ENCODE measurements at places on chromosomes 1 and 21.

DNA sequence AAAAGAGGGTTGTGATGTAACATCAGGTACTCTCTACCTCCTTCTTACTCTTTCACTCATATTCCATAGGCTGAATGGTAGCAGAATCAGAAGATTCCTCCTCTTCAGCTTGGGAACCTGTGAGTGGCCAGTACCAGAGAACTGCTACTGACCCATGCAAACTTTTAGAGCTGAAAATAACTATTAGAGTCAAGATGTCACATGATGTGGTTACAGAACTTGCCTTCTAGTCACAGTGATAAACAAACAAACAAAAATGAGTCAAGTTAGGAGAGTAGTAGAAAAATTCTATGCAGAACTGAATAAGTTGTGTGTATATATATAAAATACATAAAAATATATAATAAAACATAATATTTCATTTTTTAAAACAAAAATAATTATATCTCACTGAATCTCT, 47.6 kb upstream of the RGS1 start:
- no peak for DNase-seq

DNA sequence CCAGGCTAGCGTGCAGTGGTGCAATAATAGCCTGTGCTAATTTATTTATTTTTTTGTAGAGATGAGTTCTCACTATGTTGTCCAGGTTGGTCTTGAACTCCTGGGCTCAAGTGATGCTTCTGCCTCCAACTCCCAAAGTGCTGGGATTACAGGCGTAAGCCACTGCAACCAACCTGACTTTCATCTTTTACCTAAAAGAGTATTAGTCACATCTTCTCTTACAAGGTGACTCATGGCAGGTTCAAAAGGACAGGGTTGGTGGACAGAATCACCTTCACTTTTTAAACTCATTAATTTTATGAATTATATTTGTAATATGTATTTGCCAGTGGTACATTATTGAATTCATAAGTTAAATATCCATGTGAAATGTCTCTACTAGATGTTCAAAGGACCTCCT, 18.1 kb downstream of the JAM2 start:
- no peak for DNase-seq

DNA sequence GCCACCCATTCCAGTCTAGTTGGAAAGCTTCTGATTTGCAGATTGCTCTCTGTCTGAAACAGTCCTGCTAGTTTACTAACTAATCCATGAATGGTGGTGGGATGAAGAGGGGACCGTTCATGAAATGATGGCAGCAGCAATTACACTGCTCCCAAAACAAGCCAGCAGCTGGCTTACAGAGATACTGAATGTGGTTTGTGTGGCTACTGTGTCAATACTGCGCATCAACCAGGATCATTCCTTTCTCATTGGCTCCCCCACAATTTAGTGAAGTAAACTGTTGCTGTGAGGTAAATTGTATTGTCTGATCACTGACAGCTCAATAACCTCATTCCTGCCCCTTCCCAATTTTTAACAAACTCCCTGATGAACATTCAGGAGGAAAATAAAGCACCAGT, 191.3 kb upstream of the LMO4 start:
- no peak for DNase-seq

DNA sequence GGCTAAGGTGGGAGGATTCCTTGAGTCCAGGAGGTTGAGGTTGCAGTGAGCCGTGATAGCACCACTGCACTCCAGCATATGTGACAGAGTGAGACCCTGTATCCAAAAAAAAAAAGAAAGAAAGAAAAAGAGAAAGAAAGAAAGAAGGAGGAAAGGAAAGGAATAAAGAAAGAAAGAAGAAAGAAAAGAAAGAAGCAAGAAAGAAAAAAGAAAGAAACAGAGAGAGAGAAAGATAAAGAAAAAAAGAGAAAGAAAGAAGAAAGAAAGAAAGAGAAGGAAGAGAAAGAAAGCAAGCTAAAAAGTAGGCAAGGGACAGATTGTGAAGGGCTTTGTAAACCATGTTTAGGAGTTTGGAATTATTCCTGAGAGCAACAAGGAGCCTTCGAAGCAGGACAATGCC, 80.1 kb downstream of the MAB21L3 start:
- no peak for DNase-seq

GRCh38 chr1:222216255-222216754, 331.6 kb downstream of the HHIPL2 start:
- DNase-seq = no peak

- DNase-seq = no peak
Observed at GRCh38 chr1:14872762-14873161, 274.3 kb downstream of the KAZN start.

- no peak for DNase-seq
Observed at GRCh38 chr1:31040038-31040437, 25.5 kb downstream of the PUM1 start.

DNA sequence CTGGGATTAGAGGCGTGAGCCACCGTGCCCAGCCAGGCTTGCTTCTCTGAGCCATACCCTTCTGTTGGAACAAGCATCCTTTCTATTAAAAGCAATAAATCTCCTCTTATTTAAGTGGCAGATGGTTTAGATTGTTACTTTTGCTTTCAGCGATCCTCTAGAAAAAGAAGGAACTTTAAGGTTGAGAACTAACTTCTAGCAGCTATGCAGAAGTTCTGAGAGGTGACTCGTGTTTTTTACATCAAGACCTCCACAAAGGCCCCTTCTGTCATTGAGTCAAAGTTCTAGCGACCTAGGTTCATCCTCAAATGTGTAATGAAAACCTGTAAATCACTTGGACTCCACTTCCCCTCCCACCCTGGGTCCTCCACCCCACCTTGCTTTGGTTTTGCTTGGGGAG, 30.8 kb downstream of the PLEKHO1 start:
- no peak for DNase-seq

DNA sequence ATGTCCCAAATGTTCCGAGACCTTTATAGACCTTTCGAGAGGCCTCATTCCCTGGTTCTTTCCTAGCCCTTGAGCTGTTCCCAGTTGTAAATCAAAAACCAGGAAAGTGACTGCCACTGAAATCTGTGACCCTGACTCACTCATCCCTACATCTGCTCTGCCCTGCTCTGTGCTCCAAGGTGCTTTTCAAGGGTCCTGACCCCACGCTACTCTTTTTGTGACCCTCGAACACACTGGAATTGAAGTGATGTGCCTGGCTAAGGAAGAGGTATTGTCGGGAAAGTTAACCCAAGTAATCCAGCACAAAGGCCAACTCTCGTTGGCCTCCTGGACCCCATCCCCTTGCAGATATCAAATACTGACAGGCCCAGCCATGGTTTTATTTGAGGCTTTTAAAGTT, 244.4 kb downstream of the HHAT start:
- no peak for DNase-seq

DNA sequence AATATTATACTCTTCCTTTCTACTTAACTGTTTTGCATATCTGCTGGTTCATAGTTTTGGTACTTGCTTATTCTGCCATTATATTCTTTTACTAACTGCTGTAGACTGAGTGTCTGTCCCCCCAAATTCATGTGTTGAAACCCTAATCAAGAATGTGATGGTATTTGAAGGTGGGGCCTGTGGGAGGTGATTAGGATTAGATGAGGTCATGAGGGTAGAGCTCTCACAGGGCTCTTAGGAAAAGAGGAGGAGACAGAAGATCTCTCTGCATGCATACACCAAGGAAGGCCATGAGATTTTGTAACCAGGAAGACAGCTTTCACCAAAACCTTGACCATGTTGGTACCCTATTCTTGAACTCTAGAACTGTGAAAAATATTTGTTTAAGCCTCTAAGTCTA, 354.1 kb upstream of the B3GALT2 start:
- no peak for DNase-seq

GRCh38 chr1:18761948-18762840, 97.3 kb downstream of the TAS1R2 start:
- DNase-seq = no peak

- peak; percentile 96 for DNase-seq
Observed at GRCh38 chr1:59150577-59151386, 146.1 kb upstream of the FGGY start.

DNA sequence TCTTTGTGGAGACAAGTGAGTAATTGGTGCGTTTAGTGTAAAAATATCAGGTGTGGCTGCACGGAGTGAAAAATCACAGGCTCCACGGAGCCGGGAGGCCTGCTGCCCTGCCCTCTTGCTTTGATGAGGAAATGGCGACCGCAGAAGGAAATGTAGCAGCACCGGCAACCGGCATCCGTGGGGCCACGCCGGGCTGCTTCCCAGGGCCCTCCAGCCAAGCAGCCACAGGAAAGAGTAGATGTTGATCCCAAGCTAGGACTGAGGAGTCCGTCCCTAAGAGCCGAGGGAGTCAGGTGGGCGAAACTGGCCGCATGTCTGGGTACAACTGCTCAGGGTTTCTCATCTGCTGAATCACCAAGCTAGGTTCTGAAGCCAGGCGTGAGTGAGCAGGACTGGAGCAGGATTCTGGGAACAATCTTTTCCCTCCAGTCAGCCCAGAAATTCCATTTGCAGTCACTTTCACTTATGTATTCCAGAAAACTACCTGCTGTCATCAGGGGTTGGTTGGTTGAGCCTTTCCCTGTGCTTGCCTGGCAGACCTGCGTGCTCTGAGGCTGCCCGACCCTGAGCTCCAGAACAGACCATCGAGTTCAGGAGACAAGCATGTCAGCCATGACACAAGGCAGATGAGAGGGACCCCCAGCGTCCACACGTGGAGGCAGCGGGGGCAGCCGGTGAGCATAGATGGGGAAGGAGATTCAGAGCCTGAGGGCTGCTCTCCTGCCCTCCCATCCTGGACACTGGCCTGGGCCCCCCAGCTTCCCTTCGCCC, 5.8 kb upstream of the ITGB2 start:
- DNase-seq = peak; percentile 29

- DNase-seq = no peak
Observed at GRCh38 chr1:182611787-182612186, 7.6 kb upstream of the RGS16 start.

DNA sequence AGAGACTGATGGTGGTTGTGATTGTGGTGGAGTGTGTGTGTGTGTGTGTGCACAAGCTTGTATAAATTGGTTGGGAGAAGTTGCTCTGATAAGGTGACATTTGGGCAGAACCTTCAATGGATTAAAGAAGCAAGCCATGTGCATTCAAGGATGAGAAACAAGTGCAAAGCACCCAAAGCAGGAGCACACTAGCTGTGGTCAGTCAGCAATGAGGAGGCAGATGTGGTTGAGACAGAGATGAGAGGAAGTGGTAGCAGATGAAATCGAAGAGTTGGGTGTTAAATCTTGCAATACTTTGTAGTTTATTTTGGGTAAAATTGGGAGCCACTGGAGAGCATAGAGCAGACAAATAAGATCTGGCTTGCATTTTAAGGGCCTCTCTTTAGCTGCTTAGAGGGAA, 4.4 kb upstream of the PGBD5 start:
- no peak for DNase-seq

GRCh38 chr1:27483659-27484058, 6.3 kb downstream of the WASF2 start:
- no peak for DNase-seq

DNA sequence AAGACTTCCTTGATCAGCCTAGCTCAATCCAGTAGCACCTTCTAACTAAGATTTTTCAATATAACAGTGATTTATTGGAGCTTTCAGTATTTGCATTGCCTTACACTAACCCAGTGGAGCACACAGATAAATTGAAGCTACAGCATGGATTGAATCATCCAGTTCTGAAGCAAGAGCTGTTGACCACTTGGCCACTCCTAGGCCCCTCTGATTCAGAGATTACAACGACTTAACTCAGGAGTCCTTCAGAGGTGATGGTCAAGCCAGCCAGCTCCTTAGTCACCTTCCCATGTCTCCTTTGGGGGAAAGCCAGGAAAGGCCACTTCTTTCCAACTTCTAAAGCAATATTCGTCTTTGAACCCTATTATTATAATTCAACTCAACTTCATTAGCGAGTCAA, 151.8 kb downstream of the TENT5C start:
- peak; percentile 46 for DNase-seq

GRCh38 chr1:59043796-59044195, 253.1 kb upstream of the FGGY start:
- DNase-seq = peak; percentile 88

- DNase-seq = no peak
Observed at GRCh38 chr1:211710566-211711314, 35.3 kb upstream of the NEK2 start.

GRCh38 chr1:226733876-226734275, 5.2 kb downstream of the ITPKB start:
- DNase-seq = no peak

- DNase-seq = peak; percentile 36
Observed at GRCh38 chr1:222627232-222627631, 9.3 kb downstream of the MIA3 start.

- no peak for DNase-seq
Observed at GRCh38 chr1:109531826-109532364, 7.8 kb upstream of the GPR61 start.

GRCh38 chr1:233738850-233739249, 124.9 kb downstream of the KCNK1 start:
- no peak for DNase-seq

DNA sequence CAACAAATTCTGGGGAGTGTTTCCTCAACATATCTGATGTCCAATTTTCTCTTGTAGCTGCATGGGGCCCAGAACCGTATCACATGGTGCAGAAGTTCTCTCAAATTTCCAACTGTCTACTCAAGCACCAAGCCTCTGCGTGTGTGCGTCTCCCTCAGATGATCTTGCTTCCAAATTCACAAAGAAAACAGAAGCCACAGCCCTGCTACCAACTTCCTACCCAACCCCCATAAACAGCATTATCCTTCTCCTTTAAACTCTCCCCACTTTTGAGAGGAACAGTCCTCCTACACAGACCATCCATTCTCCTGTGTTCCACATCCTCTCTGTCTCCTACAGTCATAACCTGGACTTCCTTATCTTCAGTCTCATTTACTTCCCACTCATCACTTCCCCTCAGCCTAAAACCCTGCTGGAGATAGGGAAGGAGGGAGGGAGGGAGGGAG, 354.1 kb downstream of the SMYD3 start:
- DNase-seq = no peak

DNA sequence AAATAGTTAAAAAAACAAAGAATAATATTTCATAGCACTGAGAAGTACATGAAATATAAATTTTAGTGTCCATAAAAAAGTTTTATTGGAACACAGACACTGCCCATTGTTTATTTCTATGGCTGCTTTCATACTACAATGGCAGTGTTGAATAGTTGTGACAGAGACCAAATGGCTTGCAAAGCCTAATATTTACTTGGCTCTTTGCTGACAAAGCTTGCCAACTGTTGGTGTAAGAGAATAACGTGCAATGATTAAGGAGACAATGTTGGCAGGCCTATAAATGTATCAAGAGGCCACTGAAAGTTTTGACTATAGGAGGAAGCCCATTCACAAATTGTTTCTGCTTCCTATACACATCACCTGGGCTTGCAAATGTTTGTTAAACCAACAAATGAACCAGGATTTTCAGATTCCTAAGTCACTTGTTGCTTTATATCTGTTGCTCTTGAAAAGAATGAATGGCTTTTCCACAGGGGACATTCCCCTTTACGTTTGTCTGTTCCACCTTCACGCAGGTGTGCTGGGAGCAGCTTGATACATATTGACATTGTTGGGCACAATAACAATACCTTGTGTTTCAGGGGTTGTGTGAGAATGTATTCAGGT, 5.5 kb upstream of the ST6GALNAC3 start:
- no peak for DNase-seq

- peak; percentile 89 for DNase-seq
Observed at GRCh38 chr1:56578963-56579875, at the start of gene PLPP3. Gene PLPP3 (minus strand): TSS chr1:56579563. CDS start chr1:56579016, 547 bp downstream.

Data from AG08395 (cell line).